Activated CD4-positive, alpha-beta T cell treated with anti-CD3 and anti-CD28 coated beads, Interleukin-2, amount 50 U/mL, for 16 hours (primary cell): ENCODE measurements at places on chromosomes 1 and 21.
A peak's percentile ranks its signal among the peaks of the same experiment; 100 is the strongest.

DNA sequence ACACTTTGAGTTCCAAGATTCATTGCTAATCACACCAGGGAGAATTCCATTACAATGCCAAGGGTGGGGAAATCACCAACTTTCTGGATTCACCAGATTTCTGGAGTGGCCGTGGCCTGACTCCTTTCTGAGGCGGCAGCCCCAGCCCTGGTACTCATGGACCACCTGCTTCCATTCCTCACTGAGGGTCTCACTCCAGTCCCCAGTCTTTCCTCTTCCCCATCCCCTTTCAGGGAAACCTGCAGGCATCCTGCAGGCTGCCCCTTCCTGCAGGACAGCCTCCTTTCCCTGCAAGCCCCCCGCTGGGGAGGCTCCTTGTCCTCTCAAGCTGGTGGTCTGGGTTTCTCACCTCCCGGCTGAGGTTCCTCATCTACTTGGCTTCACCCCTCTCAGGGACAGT, 12.7 kb upstream of the CDK18 start:
- DNase-seq: no peak

GRCh38 chr1:44405798-44406736, 1.0 kb downstream of the RNF220 start:
- DNase-seq: peak; percentile 14

GRCh38 chr1:85894651-85895050, 186.4 kb upstream of the ZNHIT6 start:
- DNase-seq: peak; percentile 21

GRCh38 chr1:10639775-10640578, 156.5 kb downstream of the CASZ1 start:
- no peak for DNase-seq

- peak; percentile 6 for DNase-seq
Measured at GRCh38 chr1:81800695-81801650, at the start of gene ADGRL2. TSS of gene ADGRL2 (plus strand) at chr1:81800934. CDS start at chr1:81836985, 36,051 bp downstream.

- DNase-seq: no peak
Measured at GRCh38 chr1:41430069-41430468, 54.4 kb downstream of the EDN2 start.

DNA sequence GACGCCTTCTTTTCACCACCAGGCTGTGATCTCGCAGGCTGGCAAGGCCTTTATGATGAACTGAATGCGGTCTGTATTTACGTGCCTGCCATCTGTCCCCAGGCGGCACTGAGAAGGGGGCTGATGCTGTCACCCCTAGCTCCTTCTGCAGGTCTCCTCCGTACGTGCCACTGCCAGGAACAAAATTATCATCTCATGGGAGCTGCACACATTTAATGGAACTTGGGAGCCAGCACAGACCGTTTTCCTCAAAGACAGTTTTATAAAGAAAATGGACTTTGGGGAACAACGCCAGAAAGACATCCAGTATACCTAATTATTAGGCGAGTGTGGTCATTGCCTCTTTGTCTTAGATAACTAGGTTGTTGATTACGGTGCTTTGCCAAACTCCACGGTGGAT, 434.5 kb downstream of the KIF26B start:
- no peak for DNase-seq

- DNase-seq: peak; percentile 82
Measured at GRCh38 chr1:35718492-35719336, at the start of gene C1orf216. TSS of gene C1orf216 (minus strand) at chr1:35718884. CDS start at chr1:35716321, 2,563 bp downstream.

- no peak for DNase-seq
Measured at GRCh38 chr1:114723457-114723856, 6.9 kb upstream of the NRAS start.

DNA sequence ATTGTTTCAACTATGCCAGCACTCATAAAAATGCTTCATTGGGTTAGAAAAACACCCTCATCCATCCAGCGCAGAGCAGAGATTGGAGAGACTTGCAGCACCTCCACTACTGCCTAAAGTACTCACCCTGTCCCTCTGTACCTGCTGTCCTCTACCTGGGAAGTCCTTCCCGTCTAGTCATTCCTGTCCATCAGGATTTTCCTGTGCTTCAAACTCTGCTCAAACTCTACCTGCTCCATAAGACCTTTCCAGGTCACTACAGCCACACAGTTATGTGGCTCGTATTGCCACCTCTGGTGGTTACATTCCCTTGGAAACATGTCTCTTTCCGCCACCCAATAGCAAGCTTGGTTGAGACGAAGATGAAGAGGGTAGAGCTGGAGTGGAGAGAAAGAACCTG, 7.2 kb downstream of the OVGP1 start:
- no peak for DNase-seq

DNA sequence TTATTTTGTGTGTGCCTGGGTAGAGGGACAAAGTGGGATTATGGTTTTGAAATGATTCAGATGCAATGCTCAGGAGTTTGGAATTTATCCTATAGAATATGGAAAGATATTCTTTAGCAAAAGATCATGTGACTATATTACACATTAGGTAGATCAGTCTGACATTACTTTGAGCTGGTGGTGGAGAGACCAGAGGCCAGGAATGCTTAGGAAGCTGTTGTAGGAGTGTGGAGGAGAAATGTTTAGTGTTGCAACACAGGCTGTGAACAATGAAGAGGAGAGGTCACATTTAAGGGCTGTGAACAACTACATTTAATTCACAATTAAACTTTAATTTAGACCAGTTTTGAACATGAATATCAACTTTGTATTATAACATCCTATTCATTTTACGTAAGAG, 45.3 kb upstream of the PODN start:
- DNase-seq: no peak

- no peak for DNase-seq
Measured at GRCh38 chr1:51453010-51453409, 66.1 kb downstream of the EPS15 start.

GRCh38 chr1:93025572-93025971, 53.5 kb upstream of the MTF2 start:
- peak; percentile 25 for DNase-seq

DNA sequence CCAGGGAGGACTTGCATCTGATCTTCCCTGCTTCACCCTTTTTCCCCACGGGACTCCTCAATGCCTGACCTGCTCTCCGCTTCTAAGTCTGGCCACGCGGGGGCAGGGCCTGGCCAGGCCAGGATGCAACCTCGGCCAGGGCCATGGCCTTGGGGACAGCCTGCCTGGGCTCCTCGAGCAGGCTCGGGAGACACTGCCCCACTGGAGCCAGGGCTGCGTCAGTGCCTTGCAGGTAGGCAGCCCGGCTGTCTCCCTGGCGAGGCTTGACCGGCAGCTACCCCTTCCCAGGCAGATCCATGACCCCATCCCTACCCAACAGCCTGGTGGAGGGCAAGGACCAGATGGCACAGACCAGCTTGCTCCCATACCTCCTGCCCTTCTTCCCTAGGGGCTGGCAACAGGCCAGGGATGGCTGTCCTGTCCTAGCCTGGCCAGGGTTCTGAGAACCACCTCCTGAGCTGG, 2.7 kb upstream of the PRDM16 start:
- DNase-seq: no peak

GRCh38 chr1:983798-984475, 2.0 kb upstream of the PERM1 start:
- peak; percentile 43 for DNase-seq

DNA sequence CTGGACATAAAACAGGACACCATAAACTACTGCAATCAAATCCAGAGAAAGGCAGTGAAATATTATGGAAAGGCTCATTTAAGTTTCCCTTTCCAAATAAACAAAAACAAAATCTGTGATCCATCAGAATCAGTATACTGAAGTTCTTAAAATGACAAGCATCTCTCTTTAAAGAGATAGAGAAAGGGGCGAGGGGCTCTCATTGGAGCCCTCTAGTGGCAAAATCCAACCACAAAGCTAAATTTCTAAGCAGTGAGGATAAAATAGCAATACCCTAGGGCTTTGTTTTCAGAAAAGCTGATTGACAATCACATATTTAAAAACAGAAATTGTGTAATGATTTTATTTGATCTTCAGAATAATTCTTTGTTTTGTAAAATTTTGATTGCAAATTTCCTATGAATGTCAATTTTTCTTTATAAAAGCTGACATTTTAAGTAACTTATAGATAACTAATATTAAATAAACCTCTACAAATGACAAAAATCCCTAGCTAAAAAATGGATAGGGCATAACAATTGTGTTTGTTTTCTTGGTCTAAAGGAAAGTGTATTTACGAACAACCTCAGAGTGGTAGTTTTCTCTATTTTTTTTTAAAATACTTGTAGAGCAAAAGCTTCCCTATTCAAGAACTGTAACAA, 138.2 kb downstream of the COL24A1 start:
- peak; percentile 16 for DNase-seq

- DNase-seq: no peak
Measured at GRCh38 chr1:91604632-91605031, 104.0 kb downstream of the CDC7 start.

- no peak for DNase-seq
Measured at GRCh38 chr1:61187352-61188086, 105.2 kb downstream of the NFIA start.
